ENCODE measurements at places on chromosomes 2 and 18.

GRCh38 chr2:236861196-236861875, 224.4 kb upstream of the COPS8 start:
- no peak for DNase-seq

- peak; percentile 13 for DNase-seq
Observed at GRCh38 chr2:215269397-215270117, 42.3 kb upstream of the ATIC start.

DNA sequence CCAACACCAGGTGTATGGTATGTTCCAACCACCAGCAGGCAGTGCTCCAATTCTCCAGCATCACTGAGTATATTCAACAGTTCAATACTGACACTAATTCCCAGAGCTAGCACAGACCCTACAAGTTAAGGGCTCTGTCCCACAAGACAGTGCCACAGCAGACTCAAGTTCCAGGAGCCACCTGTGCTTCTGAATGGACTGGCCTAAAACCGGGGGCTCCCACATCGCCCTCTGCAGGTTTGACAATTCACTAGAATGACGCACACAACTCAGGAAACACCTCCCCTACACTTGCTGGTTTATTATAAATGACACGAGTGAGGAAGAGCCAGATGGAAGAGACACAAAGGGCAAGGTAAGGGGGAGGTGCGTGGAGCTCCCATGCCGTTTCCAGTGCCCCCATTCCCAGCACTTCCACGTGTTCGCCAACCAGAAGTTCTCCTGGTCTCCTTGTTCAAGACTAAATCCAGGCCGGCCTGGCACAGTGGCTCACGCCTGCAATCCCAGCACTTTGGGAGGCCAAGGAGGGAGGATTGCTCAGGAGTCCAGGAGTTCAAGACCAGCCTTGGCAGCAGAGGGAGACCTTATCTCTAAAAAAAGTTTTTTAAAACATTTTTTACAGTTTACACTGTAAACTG, 12.2 kb upstream of the ATP6V1B1 start:
- peak; percentile 51 for DNase-seq

DNA sequence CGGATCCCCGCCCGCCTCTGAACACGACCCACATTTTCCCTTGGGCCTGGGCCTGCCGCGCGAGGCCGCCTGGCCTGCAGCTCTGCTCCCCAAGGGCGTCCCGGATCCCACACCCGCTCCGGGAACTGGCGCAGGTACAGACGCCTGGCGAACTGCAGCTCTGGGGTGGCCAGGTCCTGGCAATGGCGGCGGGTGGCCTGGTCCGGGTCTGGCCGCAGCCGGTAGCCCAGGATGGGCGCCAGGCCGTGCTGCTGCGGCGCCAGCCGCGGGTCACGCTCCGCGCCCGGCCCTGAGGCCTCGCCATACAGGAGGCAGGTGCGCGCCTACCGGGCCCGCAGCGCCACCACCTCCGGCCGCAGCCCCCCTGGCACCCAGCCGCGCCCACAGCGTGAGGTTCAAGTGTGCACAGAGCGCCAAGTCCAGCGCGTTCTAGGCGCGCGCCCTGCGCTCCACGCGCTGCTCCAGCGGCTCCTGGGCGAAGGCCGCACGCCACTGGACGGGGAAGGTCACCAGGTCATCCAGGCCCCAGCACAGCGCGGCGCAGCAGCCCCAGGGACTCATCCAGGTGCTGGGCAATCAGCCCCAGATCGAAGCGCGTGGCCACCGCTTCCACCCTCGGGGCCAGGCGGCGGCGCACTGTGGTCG, 9.5 kb downstream of the AQP12A start:
- no peak for DNase-seq
